ENCODE measurements at places on chromosomes 4 and X.

DNA sequence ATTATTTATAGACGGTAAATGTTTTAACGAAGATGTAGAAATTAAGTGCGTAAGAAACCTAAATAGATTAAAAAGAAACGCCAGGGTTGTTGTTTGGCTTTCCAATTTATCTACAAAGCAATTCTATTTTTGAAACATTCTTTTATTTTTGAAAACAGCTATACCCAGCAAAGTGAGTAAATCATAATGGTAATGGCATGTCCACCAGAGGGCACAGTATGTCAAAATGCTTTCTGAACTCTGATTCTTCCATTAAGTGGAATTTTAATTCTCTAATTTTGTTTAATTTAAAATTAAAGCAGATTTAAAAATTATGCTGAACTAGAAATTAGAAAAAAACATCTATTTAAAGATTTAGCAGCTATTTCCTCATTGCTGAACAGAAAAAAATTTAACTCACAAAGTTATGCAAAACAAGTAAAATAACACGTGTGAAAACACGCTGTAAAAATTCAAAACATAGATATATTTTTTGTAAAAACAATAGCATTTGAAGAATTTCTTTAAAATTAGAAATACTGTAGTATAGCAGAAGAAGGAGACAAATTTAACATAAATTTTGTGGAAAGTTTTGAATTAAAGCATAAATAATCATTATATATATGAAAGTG lies 26.5 kb downstream of the RASSF6 start:
- DNase-seq: no peak

DNA sequence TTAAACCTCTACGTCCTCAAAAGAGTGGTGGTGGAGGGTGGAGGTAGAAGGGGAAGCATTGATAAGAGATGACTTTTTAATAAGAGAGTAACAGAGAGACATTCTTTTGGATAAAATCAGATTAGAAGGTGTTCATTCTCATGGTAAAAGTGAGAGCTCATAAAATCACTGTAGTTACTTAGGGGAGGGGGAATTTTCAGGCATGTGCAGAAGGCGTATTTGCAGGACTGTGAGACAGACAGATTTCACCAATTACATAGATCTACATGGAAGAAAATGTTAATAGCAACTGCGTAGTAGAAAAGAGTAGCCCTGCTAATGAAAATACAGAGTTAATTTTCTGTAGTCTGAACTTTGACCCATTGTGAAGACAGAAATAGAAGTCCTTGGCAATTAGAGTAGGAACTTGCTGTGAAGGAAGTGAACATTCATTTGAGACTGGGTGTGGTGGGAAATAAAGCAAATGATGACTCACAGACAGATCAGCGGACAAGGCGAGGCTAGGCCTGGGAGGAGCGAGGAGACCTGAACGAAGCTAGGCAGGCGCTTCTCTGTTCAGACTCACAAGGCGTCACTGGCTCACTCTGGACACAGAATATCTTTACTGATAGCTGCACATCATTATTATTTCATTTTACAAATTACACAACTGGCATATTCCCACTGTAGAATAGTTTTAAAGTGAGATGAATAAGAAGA lies 57.2 kb upstream of the FAM9C start:
- DNase-seq: peak; percentile 55

GRCh38 chr4:166546009-166546408 lies 673.0 kb downstream of the TLL1 start:
- DNase-seq: no peak

- DNase-seq: no peak
Measured at GRCh38 chr4:78024576-78025091, 32.5 kb upstream of the FRAS1 start.

DNA sequence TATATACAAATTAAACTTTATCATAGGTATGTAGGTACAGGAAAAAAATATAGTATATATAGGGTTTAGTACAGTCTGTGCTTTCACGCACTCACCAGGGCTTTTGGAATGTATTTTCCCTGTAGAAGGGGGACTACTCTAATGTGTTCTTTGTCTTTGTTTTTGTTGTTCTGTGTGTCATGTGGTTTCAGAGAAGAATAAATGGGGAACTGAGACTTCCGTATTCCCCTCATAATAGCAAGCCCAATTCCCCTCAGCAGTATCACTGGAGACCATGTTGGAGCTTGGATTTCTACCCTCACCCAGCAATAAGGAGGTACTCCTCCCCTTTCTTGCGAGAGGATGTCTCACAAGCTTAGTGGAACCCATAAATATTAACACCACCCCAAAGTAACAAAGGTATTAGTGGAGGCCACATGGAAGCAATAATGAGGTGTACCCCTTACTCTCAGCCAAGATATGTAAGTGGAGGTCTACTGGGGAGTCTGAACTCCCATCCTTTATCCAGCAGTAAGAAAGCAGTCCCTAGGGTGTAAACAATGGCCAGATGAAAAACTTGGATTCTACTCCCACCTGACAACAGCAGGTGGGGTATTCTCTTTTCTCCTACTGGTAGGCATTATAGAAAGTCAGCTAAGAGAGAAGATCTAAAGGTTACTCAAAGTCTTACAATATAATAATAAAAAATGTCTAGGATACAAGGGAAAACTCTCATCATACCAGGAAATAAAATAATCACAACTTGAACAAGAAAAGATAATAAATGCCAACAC lies 805.4 kb upstream of the GALNTL6 start:
- no peak for DNase-seq

DNA sequence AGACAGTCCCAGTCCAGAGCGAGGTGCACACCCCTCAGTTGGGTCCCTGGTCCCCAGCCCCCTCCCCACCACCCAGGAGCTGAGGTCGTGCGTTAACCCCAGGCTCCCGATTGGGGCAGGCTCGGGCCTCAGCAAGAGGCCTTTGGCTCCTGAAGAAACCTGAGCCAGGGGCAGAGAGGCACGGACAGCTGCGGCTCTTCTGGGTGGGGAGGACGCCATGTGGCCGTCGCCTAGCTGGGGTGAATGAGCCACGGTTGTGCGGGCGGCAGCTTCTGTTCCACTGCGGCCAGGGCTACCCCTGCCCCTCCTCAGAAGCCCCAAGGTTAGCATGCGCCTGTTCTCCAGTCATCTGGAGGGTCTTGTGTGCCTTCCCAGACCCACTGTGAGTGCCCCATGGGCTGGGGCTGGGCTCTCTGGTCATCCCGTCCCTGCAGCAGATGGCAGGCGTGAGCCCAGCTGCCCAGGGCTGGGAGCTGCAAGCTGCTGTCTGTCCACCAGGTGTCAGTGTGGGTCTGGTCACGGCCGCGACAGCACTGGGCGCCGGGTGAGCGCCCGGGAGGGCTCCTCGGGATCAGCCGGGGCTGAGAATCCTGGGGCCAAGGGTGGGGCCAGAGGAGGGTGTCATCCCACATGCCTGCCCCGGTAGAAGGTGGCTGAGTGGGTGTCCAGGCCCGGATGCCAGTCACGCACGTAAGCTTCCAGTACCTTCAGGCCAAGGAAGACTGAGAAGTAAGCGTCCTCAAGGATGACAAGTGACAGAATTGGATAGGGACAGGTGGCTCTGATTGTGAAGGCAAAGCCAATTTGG lies 21.9 kb downstream of the ATP2B3 start:
- peak; percentile 71 for DNase-seq

DNA sequence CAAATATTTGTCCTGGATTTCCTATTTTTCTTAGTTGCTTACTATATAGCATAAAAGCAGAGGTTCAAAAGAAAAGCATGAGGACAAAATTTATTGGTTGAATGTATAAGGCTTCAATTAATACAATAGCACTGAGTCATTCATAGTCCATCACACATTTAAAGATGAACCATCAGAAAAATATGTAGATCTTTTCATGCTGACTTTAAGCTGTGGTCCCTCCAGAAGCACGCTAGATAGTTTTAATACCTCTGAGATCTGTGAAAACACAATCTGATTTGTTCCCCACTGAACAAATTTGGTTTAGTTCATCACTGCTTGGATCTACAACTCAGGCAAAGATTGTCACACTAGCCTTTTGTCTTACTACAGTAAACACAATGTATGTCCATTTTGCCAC lies 377.2 kb upstream of the ANXA10 start:
- no peak for DNase-seq

DNA sequence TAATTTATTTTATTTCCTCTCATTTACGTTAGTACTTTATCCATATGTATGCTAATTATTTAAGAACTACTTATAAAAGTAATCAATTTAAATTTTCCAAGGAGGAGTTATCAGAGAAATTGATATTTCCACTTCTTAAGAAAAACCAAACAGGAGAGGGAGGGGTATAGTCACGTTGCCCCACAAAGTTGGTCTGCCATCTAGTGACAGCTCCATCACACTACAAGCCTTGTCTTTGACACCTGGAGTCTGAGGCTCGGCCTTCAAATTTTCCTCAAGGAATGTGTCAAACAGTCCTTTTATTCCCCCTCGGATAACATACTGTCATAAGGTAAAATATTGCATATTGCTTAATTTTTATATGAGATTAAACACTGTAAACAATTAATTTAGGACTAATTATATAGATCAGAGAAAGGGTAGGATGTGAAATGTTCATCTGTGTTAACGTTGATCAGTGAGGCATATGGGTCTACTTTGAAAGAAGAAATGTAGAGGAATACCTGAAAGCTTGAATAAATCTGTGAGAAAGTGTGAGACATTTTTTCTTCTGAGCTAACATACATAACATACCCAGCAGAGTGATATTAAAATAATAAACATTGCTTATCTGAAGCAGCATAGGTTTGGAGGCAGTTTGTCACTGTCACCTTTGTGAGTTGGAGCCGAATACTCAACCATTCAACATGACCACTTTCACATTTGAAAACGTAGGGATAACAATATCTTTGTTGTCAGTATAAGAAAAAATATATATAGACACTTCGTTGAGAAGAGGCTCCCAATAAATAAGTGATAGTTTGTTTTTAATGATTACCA lies 114.4 kb downstream of the GLRA3 start:
- DNase-seq: peak; percentile 24

DNA sequence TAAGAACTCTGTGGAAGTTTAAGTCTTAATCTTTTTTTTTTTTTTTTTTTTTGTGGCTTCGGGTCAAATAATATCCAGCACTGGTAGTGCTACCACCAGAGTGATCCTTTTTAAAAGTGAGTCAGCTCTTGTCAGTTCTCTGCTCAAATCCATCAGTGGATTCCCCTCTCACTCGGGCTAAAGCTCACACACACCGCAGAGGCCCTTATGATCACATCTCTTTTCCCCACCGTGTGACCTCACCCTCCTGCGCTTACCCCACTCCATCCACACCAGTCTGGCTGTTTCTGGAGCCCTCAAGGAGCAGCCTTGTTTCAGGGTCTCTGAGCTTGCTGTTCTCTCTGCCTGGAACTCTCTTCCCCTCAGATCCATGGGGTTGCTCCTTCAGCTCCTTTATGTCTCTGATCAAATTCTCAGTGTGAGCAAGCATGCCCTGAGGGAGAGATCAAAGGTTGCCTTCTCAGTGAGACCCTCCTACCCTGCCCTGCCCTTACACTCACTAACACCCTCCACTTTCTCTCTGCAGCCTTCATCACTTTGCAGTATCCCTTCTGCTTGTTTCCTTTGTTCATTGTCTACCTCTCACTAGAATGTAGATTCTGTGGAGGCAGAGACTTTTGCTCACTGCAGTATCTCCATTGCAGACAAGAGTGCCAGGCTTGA lies 19.8 kb upstream of the BEND4 start:
- DNase-seq: no peak
